ENCODE measurements at places on chromosomes 13 and 19.

DNA sequence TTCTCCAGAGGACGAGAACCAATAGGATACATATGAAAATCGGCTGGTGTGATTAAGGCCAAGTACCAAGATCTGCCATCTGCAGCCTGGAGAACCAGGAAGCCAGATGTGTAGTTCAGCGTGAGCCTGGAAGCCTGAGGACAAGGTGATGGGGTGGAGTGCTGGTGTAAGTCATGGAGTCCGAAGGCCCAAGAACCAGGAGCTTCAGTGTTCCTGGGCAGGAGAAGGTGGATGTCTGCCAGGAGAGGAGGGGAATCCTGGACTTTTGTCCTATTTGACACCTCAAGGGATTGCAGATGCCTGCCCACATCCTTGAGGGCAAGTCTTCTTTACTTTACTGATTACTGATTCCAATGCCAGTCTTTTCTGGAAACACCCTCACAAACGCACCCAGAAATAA, 71.5 kb downstream of the SPATA13 start:
- no peak overlapping the region for H3K4me3 ChIP-seq
- no peaks in the 10 kb centered on the region for H3K36me3 ChIP-seq
- DNase-seq = no peak
- no peaks in the 10 kb centered on the region for H3K27me3 ChIP-seq
- 0 out of 2 replicates have a peak, but pooled peaks cover 2% of the 10 kb centered on the region for H3K4me1 ChIP-seq

DNA sequence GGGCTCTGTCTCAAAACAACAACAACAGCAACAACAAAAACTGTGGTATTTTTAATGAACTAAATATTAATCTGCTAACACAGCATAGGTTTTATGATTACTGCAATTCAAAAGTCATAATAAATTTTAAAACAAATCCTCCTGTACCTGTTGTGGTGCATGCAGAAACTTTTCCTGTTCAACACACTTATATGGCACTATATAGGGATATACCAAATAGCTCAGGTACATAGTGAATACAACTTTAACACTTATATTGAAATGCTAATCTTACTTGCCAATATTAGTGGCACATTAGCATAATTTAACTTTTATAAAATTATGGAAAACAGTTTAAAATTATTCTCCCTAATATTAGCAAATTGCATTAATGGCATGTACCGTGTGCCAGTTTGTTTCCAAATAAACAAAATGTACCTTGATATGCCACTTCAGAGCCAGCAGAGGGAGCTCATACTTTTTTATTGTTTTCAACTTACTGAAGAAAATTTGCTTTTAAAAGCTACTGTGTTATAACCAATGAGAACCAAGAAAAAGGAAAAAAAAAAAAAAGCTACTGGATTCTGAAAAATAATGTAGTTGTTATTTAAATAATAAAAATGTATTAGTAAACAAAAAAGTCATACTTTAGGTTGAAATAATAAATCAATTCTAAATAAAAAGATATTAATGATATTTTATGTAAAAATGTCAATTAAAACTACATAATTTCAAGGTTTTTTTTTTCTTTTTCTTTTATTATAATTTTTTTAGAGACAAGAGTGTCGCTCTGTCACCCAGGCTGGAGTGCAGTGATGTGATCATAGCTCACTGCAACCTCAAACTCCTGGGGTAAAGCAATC, 18.0 kb upstream of the RBM26 start:
- H3K4me3 ChIP-seq = no peak overlapping the region
- no peak for DNase-seq
- H3K36me3 ChIP-seq = no peaks in the 10 kb centered on the region
- no peaks in the 10 kb centered on the region for H3K27me3 ChIP-seq
- no peak overlapping the region for H3K27ac ChIP-seq

DNA sequence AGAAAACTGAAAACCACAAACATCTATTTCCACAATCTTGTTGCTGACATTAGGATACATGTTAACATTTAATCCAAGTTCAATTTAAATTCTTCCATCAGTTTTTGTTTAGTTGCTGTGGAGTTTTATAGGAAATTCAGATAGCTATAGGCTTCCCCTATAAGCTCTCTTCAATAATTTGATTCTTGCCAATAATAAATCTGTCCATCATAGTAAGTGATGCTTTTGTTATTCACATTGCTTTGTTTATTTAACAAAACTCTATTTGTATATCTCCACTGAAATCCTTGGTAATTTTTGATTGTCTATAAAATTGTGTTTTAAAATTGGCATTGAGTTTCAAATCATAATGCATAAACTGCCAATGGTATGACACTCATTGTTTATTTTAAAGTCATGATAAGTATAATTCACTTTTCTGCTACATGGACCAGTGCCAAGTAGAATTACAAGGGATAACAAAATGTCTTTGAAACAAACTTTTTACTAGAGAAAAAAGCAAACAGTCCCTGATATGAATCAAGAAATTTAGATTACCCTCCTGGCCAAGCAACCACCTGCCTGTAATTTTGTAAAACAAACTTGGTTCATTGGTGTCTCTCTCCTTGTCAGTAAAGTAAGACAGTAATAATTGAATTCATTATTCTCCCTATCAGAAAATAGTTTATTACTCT, 577.3 kb upstream of the GPC6 start:
- H3K27ac ChIP-seq = no peak overlapping the region
- DNase-seq = no peak
- H3K4me1 ChIP-seq = no peaks in the 10 kb centered on the region
- no peaks in the 10 kb centered on the region for H3K27me3 ChIP-seq

DNA sequence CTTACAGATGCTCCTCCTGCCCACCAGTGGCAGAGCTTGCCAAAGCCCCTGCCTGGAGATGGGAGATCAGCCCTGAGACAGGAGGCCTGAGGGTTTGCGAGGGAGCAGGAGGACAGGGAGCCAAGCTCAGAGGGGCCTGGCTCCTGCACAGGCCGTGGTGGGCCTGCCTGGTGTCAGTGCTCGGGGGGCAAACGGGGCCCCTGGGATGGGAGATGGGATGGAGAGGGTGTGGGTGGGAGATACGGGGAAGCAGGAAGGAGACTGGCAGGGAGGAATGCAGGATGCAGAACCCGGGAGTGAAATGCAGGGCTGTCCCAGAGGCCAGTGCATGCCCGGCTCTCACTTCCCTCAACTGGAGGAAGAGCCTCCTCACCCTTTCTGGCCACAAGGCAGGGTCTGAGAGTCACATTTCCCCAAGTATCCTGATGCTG, 19.9 kb downstream of the ELAVL1 start:
- no peak overlapping the region for H3K27ac ChIP-seq
- peaks cover 63% of the 10 kb centered on the region for H3K36me3 ChIP-seq
- no peaks in the 10 kb centered on the region for H3K4me1 ChIP-seq
- DNase-seq = no peak
- H3K4me3 ChIP-seq = no peak overlapping the region
- H3K27me3 ChIP-seq = no peaks in the 10 kb centered on the region

- no peak overlapping the region for H3K27ac ChIP-seq
- no peak overlapping the region for H3K4me3 ChIP-seq
- no peaks in the 10 kb centered on the region for H3K36me3 ChIP-seq
- DNase-seq = no peak
- H3K27me3 ChIP-seq = no peaks in the 10 kb centered on the region
- no peaks in the 10 kb centered on the region for H3K4me1 ChIP-seq
Observed at GRCh38 chr19:43446746-43447489, 18.5 kb downstream of the LYPD3 start.

GRCh38 chr19:33689138-33689746, 67.5 kb downstream of the CHST8 start:
- H3K4me1 ChIP-seq = peaks cover 2% of the 10 kb centered on the region
- DNase-seq = no peak
- peaks cover 3% of the 10 kb centered on the region for H3K36me3 ChIP-seq
- no peak overlapping the region for H3K27ac ChIP-seq

DNA sequence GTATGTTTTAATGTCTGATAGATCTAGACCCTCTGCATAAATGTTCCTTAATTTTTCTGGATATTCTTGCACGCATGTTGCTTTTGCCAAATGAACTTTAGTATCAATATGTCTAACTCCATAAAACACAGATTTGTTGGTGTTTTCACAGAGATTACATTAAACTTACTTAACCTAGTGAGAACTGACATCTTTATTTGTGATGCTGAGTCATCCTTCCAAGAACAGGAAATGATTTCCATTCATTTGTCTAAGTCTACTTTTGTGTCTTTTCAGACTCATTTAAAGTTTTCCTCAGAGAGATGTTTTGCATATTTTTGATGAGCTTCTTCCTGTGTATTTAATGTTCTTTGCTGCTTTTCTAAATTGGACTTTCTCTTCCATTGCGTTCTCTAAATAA, 184.0 kb downstream of the SLC7A1 start:
- no peaks in the 10 kb centered on the region for H3K4me1 ChIP-seq
- DNase-seq = no peak
- H3K36me3 ChIP-seq = no peaks in the 10 kb centered on the region
- H3K4me3 ChIP-seq = no peak overlapping the region

GRCh38 chr13:33164331-33164730, 121.2 kb downstream of the STARD13 start:
- H3K4me1 ChIP-seq = no peaks in the 10 kb centered on the region
- H3K27me3 ChIP-seq = no peaks in the 10 kb centered on the region
- DNase-seq = no peak
- no peaks in the 10 kb centered on the region for H3K36me3 ChIP-seq
- no peak overlapping the region for H3K4me3 ChIP-seq

GRCh38 chr13:66704110-66704509, 526.0 kb downstream of the PCDH9 start:
- H3K27me3 ChIP-seq = no peaks in the 10 kb centered on the region
- H3K4me3 ChIP-seq = no peak overlapping the region
- no peaks in the 10 kb centered on the region for H3K36me3 ChIP-seq
- no peak overlapping the region for H3K27ac ChIP-seq
- DNase-seq = no peak
- H3K4me1 ChIP-seq = no peaks in the 10 kb centered on the region

- H3K4me3 ChIP-seq = no peak overlapping the region
- H3K27ac ChIP-seq = no peak overlapping the region
- H3K4me1 ChIP-seq = no peaks in the 10 kb centered on the region
- no peak for DNase-seq
- no peaks in the 10 kb centered on the region for H3K36me3 ChIP-seq
- H3K27me3 ChIP-seq = no peaks in the 10 kb centered on the region
Observed at GRCh38 chr13:57353831-57354230, 186.8 kb downstream of the PRR20E start.

- H3K27me3 ChIP-seq = no peaks in the 10 kb centered on the region
- peaks cover 15% of the 10 kb centered on the region for H3K36me3 ChIP-seq
- no peak overlapping the region for H3K27ac ChIP-seq
- no peak overlapping the region for H3K4me3 ChIP-seq
- peaks cover 10% of the 10 kb centered on the region for H3K4me1 ChIP-seq
Observed at GRCh38 chr19:6271721-6272410, 7.9 kb downstream of the MLLT1 start.

DNA sequence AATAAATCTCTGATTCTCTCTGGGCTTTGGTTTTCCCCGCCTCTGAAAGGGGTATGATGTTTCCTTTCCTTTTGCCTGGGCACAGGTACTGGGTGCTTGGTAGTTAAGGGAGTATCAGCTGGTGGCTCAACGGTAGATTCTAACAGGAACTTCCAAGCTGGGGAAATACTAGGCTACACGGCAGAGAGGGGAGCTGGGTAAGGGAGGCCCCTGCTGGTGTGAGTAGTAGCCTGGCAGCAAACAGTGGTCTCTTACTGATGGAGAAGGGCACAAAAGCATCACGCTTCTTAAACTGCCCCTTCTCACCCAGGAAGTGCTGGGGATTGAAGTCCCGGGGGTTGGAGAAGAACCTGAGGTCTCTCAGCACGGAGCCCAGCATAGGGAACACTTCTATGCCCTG, 26.9 kb upstream of the CYP2A7 start:
- H3K4me3 ChIP-seq = no peak overlapping the region
- H3K27me3 ChIP-seq = no peaks in the 10 kb centered on the region

DNA sequence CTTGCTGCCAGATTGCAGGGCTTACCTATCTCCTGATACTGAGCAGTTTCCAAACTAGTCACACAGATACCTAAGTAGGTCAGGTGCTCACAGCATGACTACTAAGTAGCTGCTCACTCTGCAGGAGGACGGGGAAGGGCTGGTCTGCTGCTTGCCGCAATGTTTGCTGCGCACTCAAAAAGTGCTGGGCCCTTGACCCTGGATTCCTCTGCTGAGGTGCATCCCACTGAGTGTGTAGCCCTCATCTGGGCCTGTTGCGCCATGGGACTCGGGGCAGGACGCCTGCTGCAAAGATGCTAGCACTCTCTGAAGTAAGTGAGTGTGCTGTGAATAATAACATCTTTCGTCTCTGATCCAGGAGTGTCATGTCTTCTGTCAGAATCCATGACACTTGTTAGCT, 59.2 kb upstream of the MEDAG start:
- no peak overlapping the region for H3K4me3 ChIP-seq
- no peak for DNase-seq
- no peaks in the 10 kb centered on the region for H3K36me3 ChIP-seq

GRCh38 chr13:30567072-30567471, 50.6 kb upstream of the USPL1 start:
- no peaks in the 10 kb centered on the region for H3K27me3 ChIP-seq
- no peak overlapping the region for H3K4me3 ChIP-seq
- no peaks in the 10 kb centered on the region for H3K4me1 ChIP-seq
- DNase-seq = no peak
- no peak overlapping the region for H3K27ac ChIP-seq

- H3K27me3 ChIP-seq = no peaks in the 10 kb centered on the region
- H3K27ac ChIP-seq = no peak overlapping the region
- no peak for DNase-seq
- no peaks in the 10 kb centered on the region for H3K4me1 ChIP-seq
Observed at GRCh38 chr13:106489849-106490568, 45.5 kb downstream of the EFNB2 start.

Data from iPS DF 6.9 (cell line).